ENCODE measurements at places on chromosomes 6 and 20. TPM values are rescaled to one million over a fixed set of nuclear protein-coding genes. Genes with fewer than 3 reads are reported as not detected.
A peak's percentile ranks its signal among the peaks of the same experiment; 100 is the strongest.

Gene ZSCAN23
- 1.9 TPM for total RNA-seq

Gene SLC24A3
- not detected for total RNA-seq

Gene CCM2L
- total RNA-seq, result 0.08 TPM

Gene PSORS1C2
- total RNA-seq, result not detected

Gene PAK5
- not detected for total RNA-seq

Gene DEFB121
- not detected for total RNA-seq

DNA sequence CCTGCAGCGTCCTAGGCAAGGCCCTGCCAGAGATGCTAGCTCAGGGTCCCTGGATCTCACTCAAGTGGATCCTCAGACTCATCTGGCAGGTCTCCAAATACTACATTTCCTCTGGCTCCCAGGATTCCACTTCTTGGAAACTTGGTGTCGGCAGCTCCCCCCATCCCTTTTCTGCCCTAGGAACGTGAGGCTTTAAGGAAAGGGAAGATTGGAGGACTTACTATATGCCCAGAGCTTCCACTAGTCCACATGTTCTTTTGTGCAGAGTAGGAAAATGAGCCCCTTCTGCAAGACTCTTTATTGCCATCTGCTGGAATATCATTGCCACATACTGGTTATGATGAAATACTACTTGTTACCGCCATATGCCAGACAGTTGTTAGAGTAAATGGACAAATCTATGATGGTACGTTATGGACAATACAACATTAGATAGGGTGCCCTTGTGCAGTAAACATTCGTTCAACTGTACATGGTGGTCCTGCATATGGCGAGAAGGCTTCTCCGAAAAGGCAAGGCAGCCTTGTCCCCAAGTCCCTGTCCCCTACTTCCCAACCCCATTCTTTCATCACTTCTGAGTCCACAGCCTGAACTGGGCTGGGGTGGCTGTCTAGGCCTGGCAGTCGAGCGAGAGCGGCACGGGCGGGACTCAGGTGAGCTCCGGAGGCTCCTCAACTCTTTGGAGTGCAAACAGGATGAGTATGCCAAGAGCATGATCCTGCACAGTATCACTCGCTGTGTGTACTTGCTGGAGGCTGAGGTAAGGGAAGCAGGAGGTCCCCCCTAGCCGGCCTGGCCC lies 780 bp downstream of the ARMC12 start:
- peak; percentile 80 for DNase-seq

DNA sequence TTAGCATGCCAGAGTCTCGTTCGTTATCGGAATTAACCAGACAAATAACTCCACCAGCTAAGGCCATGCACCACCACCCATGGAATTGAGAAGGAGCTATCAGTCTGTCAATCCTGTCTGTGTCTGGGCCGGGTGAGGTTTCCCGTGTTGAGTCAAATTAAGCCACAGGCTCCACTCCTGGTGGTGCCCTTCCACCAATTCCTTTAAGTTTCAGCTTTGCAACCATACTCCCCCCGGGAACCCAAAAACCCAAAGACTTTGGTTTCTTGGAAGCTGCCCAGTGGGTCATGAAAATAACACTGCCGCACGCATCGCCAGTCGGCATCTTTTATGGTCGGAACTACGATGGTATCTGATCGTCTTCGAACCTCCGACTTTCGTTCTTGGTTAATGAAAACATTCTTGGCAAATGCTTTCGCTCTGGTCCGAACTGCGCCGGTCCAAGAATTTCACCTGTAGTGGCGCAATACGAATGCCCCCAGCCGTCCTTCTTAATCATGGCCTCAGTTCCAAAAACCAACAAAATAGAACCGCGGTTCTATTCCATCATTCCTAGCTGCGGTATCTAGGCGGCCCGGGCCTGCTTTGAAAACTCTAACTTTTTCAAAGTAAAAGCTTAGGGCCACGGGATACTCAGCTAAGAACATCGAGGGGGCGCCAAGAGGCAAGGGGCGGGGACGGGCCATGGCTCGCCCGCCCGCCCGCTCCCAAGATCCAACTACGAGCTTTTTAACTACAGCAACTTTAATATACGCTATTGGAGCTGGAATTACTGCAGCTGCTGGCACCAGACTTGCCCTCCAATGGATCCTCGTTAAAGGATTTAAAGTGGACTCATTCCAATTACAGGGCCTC lies 1958.5 kb upstream of the DEFB115 start:
- no peak for DNase-seq

GRCh38 chr6:53360093-53360912 lies 11.6 kb upstream of the ELOVL5 start:
- no peak for DNase-seq

DNA sequence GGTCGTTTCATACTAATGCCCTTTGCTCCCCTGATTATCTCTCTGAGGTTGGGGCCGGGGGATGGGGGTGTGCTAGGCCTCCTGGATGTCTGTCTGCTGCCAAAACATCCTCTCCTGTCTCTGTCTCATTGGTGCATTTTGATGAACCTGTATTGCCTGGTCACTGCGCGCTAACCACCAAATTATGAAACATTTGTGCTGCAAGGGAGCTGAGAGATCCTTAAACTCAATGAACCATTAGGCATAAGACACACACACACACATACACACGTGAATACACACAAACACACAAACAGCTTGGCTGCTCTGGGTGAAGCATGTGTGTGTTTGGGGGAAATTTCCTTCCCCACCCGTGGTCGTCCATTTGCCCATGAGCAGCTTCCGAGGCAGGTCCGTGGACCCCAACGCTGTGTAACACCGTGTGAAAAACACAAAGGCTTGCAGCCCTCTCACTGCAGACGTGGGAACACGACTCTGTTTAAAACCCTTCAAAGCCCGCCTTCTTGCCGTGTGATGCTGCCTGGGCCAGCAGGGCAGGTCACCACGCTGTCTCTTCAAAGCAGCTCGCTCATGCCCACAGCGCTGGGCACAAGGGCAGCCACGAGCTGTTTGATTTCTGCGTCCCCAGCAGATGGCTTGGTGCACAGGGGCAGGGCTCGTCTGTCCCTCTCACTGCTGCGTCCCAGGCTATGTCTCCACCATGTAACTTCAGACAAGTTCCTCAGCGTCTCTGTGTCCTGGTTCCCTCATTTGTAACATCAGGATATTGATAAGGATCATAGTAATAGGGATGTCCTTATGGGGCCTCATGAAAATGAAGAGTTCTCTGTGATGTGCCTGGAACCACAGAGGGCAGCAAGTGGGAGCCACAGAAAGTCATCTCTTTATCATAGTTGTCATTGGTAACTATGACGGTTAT lies 96.8 kb downstream of the CDH26 start:
- no peak for DNase-seq

GRCh38 chr6:69456086-69456485 lies 340.7 kb downstream of the LMBRD1 start:
- peak; percentile 62 for DNase-seq

DNA sequence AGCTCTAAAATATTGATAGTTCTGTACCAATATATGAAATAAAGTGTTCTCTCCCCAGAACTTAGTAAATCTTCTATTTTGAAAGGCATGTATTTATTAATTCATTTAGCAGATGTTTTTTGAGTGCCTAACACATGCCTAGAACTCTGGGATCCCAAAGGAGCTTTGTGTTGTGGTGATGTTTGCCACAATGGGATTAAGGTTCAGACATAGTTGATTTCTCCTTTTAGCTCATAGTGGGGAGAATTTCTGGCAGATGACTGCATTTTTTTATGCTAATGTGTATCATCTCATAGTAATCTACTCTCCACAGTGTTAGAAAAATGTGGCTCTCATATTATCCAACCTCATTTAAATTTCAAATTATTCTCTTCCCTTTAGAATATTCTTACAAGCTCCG lies 21.7 kb downstream of the MYB start:
- no peak for DNase-seq

- peak; percentile 20 for DNase-seq
Observed at GRCh38 chr6:44022296-44022661, 105.0 kb downstream of the MRPL14 start.

DNA sequence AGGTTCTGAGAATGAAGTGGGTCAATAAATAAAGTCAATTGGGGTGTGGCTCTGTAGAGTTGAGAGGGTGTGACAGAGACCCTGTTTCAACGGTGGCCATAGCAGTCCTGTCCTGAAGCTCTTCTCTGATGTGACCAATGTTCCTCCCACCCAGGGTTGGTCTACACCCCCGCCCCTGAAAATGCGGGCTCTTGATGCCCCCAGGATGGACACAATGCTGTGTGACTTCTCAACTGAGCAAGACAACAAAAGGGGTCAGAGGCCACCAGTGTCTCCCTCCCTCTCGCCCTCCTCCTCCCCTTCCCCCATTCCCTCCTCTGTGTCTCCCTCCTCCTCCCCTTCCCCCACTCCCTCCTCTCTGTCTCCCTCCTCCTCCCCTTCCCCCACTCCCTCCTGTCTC lies 41.7 kb upstream of the NXT1 start:
- no peak for DNase-seq

DNA sequence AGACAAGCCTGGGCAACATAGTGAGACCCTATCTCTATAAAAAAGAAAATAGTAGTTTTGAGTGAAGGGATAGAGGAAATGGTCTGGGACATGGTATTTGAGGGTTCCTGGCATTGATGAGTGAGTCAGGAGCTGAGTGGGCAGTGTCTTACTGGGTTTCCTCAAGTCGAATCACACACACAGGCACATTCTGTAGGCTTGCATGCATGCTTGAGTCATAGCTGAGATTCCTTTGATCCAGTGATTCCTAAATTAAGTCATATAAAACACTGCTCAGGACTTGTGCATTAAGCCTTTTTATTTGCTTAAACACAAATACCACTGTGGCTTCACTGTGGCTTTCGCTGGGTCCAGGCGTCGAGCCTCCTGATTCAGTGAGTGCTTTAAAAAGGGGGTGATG lies 71.8 kb upstream of the TMEM181 start:
- peak; percentile 20 for DNase-seq

GRCh38 chr20:23320317-23320716 lies 30.3 kb upstream of the NXT1 start:
- DNase-seq, result peak; percentile 55

GRCh38 chr20:57265997-57266290 lies 497 bp downstream of the BMP7 start:
- DNase-seq, result no peak

- no peak for DNase-seq
Observed at GRCh38 chr6:8947900-8948299, 512.6 kb upstream of the SLC35B3 start.

- DNase-seq, result no peak
Observed at GRCh38 chr20:50138120-50138478, 15.4 kb downstream of the PEDS1 start.

- DNase-seq, result no peak
Observed at GRCh38 chr20:43776691-43777090, 49.9 kb upstream of the GTSF1L start.

GRCh38 chr20:6664574-6664973 lies 102.9 kb upstream of the BMP2 start:
- no peak for DNase-seq

GRCh38 chr20:44644667-44645131 lies 6.8 kb downstream of the ADA start:
- DNase-seq, result no peak

- DNase-seq, result peak; percentile 39
Observed at GRCh38 chr6:1081551-1082284, 230.2 kb upstream of the FOXQ1 start.

DNA sequence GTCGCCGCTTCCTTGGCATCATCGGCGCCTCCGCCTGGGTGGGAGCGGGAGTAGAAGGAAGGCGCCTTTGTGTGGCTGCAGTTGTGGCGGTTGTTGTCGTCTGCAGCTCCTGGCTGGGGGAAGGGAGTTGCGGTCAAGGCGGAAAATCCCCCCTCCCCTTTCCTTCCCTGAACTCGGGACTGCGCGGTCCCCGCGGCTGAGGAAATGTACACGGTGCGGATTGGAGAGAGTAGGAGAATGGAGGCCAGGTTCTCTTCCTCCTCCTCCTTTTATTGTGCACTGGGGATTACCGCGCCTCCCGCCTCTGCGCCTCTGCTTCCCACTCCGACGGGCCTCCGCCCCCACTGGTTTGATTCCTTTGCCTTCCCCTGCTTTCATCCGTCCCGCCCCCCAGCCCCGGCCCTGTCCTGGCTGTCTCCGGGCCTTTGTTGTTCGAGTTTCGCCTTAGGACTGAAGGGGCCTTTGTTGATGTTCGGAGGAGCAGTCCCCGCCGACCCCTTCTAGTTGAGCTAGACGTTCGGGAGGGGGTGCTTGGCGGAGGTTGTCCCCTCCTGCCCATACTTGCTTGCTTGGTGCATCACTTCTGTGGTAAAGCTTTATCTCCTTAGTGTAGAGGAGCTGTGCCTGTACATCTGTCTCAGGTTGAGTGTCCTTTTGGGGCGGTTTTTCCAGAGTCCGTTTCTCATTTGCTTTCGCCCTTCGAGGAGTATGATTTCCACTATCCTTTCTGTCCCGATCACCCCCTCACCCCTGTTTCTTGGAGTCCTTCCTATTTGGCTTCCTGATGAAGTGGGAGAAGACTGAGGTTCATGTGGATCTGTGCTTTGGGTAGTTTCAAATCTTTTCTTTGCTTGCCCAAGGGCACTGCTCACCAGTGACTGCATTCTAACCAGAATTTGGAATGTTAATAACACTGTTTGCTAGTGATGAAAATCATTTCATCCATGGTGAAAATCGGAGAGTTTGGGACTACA lies 764 bp downstream of the ZNF292 start:
- DNase-seq, result peak; percentile 58
